ENCODE measurements at places on chromosomes 7 and 10.

DNA sequence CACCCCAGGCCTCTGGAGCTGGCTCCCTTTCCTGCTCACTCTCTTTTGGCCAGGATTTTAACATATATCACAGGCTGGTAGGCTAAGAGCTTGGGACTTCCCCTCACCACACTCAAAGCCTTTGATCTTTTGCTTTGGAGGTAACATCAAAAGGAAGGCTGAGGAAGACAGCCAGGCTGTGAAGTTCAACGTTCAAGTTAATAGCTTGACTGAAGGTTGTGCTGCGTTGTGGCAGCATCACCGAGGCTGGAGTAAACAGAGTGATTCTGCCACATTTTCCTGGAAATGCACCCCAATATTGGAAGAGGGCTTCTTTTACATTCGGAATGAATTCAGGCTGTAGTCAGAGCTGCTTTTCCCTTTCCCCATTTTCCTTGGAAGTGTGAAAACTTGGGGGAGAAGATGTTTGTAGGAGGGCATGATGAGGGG is 57.3 kb downstream of the TCF7L2 start:
- no peak for DNase-seq

DNA sequence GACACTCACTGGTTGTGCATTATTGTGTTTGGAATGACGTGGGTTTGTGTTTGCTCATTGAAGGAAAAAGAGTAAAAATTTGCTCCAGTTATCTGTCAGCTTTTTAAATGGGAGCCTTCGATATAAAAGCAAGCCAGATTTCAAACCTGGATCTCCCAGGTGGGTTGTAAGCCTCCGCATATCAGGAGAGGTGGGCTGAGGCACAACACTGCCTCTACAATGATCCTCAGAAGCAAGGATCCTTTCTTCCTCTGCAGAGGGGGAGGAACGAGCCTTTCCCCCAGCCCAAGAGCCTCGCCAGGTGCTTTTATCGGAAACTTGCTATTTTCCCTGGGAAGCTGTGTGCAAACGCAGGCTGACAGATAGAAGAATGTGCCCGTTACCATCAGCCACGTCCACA is 331.0 kb upstream of the MGMT start:
- no peak for DNase-seq

DNA sequence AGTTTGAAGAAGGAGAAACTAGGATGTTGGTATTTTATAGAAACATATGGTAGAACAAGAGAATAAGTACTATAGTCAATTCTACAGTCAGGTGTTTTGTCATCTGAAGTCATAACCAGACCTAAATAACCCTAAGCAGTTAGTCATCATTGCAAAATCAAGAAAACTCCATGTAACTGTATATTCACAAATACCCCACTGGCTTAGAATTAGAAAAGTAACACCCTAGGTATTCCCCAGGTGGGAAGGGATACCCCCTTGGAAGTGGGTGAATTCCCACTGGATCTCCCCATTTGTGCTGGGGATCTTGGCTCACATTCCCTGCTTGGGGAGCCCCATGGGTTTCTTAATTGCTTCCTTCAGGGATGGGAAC is 45.9 kb upstream of the ITGB8 start:
- no peak for DNase-seq

GRCh38 chr7:98251601-98252424 is at the start of gene TECPR1:
Gene TECPR1, minus strand, starts transcription at chr7:98252232. Its CDS starts 6,086 bp downstream, at chr7:98246146.
- peak; percentile 84 for DNase-seq

GRCh38 chr10:122986335-122986734 is 6.1 kb downstream of the PSTK start:
- no peak for DNase-seq

DNA sequence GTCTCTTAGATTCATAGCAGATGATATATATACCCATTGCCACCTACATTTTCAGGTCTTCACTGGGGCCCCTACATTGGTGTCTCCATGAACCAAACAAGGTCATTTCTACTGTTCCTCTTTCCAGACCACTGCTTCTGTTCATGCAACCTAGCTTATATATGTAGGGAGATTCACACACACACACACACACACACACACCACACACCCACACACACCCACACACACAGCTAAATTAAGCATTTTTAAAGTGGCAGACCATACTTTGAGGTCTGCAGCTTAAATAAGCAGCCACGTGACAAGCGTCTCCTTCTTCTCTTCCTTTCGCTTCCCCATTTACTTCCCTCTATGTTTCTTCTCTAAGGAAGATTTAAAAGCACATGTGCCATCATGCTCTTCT is 70.0 kb upstream of the CC2D2B start:
- no peak for DNase-seq

DNA sequence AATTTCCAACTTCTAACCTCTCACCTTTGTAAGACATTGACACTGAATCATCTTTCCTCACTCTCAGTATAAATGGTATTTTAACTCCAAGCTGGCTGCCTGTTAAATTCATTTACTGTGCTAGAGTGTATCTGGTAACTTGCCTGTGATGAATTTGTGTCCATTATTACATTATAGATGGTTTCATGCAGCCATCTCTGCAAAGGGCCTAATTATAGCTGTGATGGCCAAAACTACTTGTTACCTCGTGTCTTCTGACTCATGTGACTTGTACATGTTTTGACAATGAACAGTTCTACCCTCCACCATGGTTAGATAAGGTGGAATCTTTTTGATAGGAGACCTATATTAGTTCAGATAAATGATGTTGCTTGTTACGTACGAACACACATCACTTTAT is 392.0 kb downstream of the PAXIP1 start:
- no peak for DNase-seq

- DNase-seq, result no peak
Observed at GRCh38 chr10:921471-922414, 9.8 kb downstream of the LARP4B start.

- no peak for DNase-seq
Observed at GRCh38 chr10:113704637-113705343, 25.1 kb downstream of the CASP7 start.

- DNase-seq, result no peak
Observed at GRCh38 chr7:142759433-142759832, 10.2 kb downstream of the PRSS1 start.

- DNase-seq, result no peak
Observed at GRCh38 chr10:81920213-81920829, 45.3 kb downstream of the NRG3 start.

- no peak for DNase-seq
Observed at GRCh38 chr10:110340122-110340521, 35.4 kb upstream of the SMNDC1 start.

DNA sequence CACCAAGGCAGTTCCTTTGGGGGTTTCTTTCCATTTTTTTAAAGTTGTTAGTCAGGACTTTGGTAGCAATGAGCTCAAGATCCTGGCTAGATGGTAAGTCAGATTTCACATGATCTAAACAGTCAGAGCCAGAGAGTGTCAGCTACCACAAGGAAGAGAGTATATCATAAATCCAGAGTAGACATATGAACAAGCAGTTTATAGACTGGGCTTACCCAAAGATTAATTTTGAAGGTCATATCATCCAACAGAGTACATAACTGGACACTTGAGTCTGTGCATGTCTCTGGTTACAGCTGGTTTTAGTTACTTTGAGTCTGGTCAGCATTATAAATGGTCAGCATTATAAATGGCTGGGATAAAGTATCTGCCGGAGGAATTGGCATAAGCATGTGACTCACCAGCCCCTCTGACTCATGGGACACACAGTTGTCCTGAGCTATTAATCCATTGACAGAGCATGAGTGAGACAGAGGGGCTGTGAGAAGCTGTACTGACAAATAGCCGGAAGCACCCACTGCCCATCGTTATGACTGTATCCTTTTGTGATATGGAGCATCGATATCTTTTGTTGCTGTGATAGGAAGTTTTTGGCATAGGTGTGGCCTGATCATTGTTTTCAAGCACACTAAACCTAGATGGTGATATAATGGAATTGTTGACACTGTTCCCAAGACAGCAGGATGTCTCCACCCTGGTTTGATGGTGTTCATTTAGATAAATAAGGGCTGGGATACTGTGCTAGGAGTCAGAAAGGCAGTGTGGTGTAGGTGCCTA is 19.3 kb downstream of the PPP1R3C start:
- DNase-seq, result no peak

GRCh38 chr10:69952821-69953221 is 99.8 kb upstream of the MACROH2A2 start:
- DNase-seq, result no peak

GRCh38 chr7:104133238-104133637 is 74.6 kb downstream of the ORC5 start:
- no peak for DNase-seq

DNA sequence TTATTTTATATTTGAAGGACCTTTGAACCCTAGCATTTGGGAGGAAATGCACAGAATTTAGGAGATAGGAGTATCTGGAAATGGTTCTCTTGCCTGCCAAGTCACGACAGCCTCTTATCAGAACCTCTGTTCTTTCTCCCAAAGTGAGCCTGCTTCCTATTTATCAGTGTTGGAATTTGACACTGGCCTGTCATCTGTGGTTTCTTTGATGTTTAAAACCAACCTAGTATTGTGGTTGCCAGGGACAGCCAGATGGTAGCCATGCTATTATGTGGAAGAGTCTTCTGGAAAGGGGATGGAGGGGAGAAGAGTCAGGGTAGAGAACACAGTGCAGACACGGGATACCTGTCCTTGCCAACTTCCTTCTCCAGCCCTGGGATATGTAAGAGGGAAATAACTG is 21.1 kb downstream of the ZNF282 start:
- DNase-seq, result no peak

- no peak for DNase-seq
Observed at GRCh38 chr10:101803511-101803910, 14.7 kb downstream of the OGA start.

DNA sequence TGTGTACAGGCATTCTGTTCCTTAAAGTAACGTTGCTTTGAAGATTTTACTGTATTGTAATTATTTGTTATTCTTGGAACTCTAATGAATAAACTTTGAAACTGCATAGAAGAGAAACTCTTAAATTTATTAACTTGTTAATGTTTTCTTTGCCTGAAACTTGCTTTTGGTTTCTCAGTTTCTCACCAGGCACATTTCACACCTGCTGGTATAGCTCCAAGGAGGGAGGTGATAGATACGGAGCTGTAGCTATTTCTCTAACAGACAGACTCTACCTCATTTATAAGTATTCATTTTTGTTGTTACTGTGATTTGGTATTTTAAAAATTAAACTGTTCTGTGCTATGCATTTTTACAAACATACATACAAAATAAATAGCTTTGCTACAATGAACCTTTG is 32.7 kb downstream of the R3HCC1L start:
- DNase-seq, result no peak

DNA sequence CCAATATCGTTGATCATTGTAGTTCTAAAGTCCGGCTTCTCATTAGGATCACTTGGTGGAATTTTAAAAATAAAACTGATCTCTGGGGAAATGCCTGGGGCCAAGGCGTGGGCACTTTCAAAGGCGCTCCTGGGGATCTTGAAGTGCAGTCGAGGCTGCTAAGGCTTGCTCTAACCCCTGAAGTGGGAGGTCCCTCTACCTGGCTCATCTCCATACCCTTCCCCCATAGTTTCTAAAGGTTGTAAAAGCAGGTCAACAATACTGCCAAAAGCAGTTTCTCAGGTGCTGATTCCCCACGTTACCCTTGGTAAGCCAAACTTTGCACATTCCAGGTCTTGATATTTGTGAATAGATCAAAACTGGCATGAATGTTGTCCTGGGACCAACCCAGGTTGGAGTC is 79.0 kb upstream of the SP8 start:
- DNase-seq, result no peak

DNA sequence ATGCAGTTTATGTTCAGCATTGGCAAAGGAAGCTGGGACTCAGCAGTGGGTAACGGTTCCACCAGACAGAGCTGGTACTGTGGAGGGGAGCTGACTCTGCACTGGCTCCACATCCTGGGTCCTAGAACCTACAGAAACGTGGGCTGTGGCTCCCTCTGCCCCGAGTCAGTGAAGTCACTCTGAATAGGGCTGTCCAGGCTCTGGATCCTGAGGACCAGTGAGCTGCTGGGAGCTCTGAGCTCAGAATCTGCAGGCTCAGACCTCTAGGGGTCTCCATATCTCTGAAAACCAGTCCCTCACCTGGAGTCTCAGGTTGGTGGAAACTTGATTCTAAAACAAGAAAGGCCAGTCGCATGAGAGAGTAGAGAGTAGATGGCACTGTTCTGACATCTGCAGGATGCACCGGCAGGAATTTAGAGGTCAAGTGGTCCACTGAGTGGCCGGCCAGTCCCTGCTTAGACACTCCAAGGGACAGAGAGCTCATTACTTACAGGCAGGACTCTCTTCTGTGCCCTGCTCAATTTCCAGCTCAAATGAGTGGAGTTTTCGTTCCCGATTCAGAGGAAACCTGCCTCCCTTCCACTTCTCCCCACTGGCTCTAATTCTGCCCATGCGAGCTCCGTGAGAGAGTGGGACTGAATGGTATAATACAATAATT is 18.6 kb downstream of the NPFFR1 start:
- DNase-seq, result no peak

DNA sequence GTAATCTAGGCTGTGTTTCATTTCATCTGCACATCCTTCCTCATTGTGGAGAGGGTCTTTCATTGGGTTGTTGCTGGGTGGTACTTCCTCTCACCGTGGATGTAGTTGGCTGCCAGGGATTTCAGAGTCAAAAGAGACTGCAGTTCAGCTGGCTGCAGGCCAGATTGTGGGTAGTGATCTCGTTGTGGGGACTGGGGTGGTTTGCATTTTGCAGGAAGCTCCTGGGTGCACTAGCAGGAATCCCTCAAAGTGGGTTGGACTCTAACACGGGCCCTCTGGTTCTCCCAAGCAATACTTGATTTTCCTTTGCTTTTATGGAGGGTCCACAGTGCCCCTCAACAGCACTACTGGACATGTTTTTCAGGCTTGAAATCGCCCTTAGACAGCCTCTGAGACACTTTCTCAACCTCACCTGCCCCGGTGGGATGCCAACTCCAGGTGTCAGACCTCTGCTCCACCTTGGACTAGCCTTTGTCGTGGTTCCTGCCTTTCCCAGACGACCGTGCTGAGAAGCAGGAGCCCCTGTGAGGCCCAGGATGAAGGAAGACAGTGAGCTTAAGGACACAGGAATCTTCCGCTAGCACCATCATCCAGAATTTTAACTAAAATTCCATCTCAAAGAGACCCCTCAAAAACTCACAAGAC is 23.9 kb upstream of the ZNF273 start:
- DNase-seq, result no peak

DNA sequence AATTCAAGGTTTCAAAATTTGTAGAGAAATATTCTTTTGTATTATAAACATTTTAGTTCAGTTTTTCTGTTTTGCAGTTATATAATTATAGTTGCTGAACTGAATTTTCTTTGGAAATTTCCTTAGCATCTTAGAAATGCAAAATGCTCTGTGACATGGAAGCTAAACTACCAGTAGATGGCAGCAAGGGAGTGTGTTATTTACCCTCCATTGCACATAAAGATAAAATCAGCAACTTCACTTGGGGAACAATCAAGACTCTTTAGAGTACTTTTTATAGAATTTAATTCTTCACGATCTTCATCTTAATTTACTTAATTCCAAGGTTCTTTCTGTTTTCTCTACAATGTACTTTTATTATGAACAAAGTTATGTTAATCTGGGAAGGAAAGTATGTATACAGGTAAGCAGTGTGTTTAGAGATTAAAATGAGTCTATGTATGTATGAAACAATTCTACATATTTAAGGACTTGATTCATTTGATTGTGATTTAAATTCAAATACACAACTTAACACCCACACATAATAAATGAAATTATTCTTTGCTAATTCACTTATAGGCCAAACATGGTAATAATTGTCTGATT is 404.2 kb downstream of the THSD7A start:
- DNase-seq, result no peak

Data from activated T-cell treated with anti-CD3 and anti-CD28 coated beads, Interleukin-2, amount 50 U/mL, for 1 hour (primary cell).